ENCODE measurements at places on chromosomes 2 and 18.

- DNase-seq: no peak
Observed at GRCh38 chr2:235577404-235578330, 83.8 kb downstream of the AGAP1 start.

DNA sequence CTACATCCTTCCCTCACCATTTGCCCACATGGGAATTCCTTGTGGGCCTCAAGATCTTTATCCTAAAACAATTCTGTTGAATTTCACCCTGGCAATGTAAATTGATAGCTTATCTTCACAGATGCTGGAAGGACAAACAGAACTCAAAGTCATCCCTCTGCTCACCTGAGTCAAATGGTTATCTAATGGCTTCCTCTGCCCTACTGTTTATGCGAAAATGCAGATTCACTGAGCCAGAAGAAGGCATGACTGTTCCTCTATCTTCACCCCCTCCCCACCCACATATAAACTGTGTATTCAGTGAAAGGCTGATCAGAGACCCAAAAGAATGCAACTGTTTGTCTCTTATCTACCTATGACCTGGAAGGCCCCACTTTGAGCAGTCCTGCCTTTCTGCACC is 43.9 kb upstream of the VWA3B start:
- DNase-seq: no peak

GRCh38 chr2:204274991-204275390 is 270.3 kb upstream of the PARD3B start:
- no peak for DNase-seq

GRCh38 chr2:3461801-3462492 is 57.4 kb downstream of the ADI1 start:
- DNase-seq: peak; percentile 81

Data from hematopoietic multipotent progenitor cell treated with erythropoietin and hydrocortisone succinate and interleukin-3 and kit ligand, for 8 days (in vitro differentiated cells).